ENCODE measurements at places on chromosomes 7 and 10. TPM values are rescaled to one million over a fixed set of nuclear protein-coding genes. Genes with fewer than 3 reads are reported as not detected.

Gene TMEM196
- not detected for total RNA-seq

GRCh38 chr7:17384400-17384799, 85.9 kb downstream of the AHR start:
- no peak overlapping the region for H3K4me3 ChIP-seq
- H3K27ac ChIP-seq: no peak overlapping the region
- peak; percentile 49 for DNase-seq
- no peaks in the 10 kb centered on the region for H3K4me1 ChIP-seq
- no peaks in the 10 kb centered on the region for H3K36me3 ChIP-seq

GRCh38 chr10:117351558-117351957, 23.7 kb downstream of the PDZD8 start:
- no peaks in the 10 kb centered on the region for H3K4me1 ChIP-seq
- H3K27me3 ChIP-seq: no peaks in the 10 kb centered on the region
- H3K27ac ChIP-seq: no peak overlapping the region
- no peak for DNase-seq
- no peaks in the 10 kb centered on the region for H3K36me3 ChIP-seq

Gene FAM180A
- not detected for total RNA-seq

- H3K27me3 ChIP-seq: no peaks in the 10 kb centered on the region
- no peak overlapping the region for H3K27ac ChIP-seq
- H3K4me3 ChIP-seq: no peak overlapping the region
- peaks cover 16% of the 10 kb centered on the region for H3K4me1 ChIP-seq
- DNase-seq: no peak
Observed at GRCh38 chr10:133391761-133392518, 2.0 kb upstream of the MTG1 start.

DNA sequence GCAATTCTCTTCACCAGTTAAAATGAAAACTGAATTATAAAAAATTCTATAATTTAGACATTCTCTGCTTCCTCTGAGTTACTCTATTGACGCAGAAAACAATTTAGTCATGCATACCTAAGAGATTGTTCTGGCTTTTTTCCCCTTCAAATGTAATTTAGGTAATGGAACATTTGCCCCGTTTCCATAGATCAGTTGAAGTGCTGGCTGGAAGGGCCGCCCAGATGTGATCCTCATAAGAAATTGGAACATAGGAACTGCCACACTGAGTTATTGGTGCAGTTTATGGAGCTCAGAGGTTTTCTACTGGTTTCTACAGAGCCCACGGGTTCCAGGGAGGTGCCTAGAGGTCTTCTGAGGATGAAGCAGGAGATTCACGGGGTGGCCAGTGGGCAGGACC, 581.7 kb downstream of the SDK1 start:
- no peaks in the 10 kb centered on the region for H3K36me3 ChIP-seq
- no peaks in the 10 kb centered on the region for H3K4me1 ChIP-seq
- H3K27ac ChIP-seq: no peak overlapping the region

GRCh38 chr7:155948423-155948822, 136.2 kb upstream of the SHH start:
- H3K4me1 ChIP-seq: peaks cover 45% of the 10 kb centered on the region
- no peaks in the 10 kb centered on the region for H3K36me3 ChIP-seq
- H3K27me3 ChIP-seq: no peaks in the 10 kb centered on the region
- no peak for DNase-seq

Gene HOXA1
- 1.4 TPM for total RNA-seq

DNA sequence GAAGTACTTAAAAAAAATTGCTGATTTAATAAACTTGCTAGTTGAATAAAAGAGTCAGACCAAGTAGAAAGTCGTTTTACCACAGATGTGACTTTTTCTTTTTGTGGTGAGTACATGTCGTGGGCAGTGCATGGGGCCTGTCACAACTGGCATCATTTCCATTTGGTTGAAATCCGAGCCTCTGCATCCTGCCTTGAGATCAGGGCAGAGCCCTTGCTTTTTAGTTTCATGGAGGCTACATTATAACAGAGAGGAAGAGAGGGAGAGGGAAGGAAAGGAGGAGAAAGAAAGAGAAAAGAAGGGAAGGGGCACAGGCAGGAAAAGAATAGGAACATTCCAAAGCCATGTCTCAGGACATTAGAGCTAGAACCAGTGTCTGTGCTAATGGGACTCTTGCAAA, 20.4 kb upstream of the INSYN2A start:
- H3K36me3 ChIP-seq: no peaks in the 10 kb centered on the region
- no peak overlapping the region for H3K27ac ChIP-seq
- peaks cover 7% of the 10 kb centered on the region for H3K4me1 ChIP-seq
- no peaks in the 10 kb centered on the region for H3K27me3 ChIP-seq

DNA sequence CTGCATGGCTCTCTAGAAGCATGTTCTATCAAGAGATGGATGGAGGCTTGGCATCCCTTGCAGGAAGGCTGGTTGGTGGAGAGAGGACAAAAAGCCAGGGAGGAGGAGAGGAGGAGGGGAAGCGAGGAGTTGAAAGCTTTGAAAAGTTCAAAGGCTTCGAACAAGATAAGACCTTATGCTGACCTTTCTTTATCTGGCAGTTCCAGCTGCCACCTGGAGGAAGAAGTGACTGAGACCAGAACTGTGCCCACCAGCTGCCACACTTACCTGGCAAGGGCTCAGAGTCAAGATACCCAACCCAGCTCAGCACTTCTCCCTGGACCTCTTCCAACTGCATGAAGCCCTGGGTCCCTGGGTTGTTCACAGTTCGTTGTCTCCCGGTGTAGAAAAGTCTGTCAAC, 14.8 kb downstream of the CCL24 start:
- no peaks in the 10 kb centered on the region for H3K36me3 ChIP-seq
- no peaks in the 10 kb centered on the region for H3K4me1 ChIP-seq
- DNase-seq: no peak
- no peak overlapping the region for H3K4me3 ChIP-seq
- H3K27ac ChIP-seq: no peak overlapping the region
- no peaks in the 10 kb centered on the region for H3K27me3 ChIP-seq

- no peak overlapping the region for H3K4me3 ChIP-seq
- no peaks in the 10 kb centered on the region for H3K27me3 ChIP-seq
- H3K36me3 ChIP-seq: no peaks in the 10 kb centered on the region
- peak; percentile 28 for DNase-seq
Observed at GRCh38 chr10:19730167-19730906, 85.9 kb upstream of the PLXDC2 start.

DNA sequence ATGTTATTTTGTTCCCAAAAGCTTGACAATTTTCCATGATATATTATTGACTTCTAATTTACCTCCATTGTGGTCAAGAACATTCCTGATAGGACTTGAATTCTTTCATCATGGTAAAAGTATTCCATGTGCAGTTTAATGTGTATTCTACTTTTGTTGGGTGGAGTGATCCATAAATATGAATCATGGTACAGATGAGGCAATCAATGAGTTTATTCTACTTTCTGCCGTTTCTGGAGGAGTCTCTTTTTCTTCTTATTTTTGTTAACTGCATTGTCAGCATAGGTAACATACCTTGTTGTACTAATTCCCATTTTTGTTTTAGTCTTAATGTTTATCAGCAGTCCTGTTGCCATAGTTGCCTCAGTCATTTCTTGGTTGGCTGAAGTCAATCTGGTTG, 69.6 kb downstream of the SHOC2 start:
- H3K4me1 ChIP-seq: peaks cover 16% of the 10 kb centered on the region
- no peak overlapping the region for H3K4me3 ChIP-seq
- H3K27me3 ChIP-seq: no peaks in the 10 kb centered on the region
- no peak overlapping the region for H3K27ac ChIP-seq

Gene NPFFR1
- not detected for total RNA-seq

GRCh38 chr7:70951271-70951962, 180.5 kb upstream of the GALNT17 start:
- H3K4me3 ChIP-seq: no peak overlapping the region
- no peaks in the 10 kb centered on the region for H3K27me3 ChIP-seq
- no peak for DNase-seq
- no peaks in the 10 kb centered on the region for H3K36me3 ChIP-seq
- H3K4me1 ChIP-seq: no peaks in the 10 kb centered on the region

- H3K27ac ChIP-seq: no peak overlapping the region
- DNase-seq: no peak
- H3K27me3 ChIP-seq: no peaks in the 10 kb centered on the region
- H3K4me3 ChIP-seq: no peak overlapping the region
Observed at GRCh38 chr7:2214636-2215035, 18.1 kb downstream of the MAD1L1 start.

GRCh38 chr10:14787938-14788337, 13.2 kb upstream of the FAM107B start:
- no peak overlapping the region for H3K4me3 ChIP-seq
- no peaks in the 10 kb centered on the region for H3K27me3 ChIP-seq
- H3K4me1 ChIP-seq: peaks cover 10% of the 10 kb centered on the region
- no peak for DNase-seq
- H3K27ac ChIP-seq: no peak overlapping the region

DNA sequence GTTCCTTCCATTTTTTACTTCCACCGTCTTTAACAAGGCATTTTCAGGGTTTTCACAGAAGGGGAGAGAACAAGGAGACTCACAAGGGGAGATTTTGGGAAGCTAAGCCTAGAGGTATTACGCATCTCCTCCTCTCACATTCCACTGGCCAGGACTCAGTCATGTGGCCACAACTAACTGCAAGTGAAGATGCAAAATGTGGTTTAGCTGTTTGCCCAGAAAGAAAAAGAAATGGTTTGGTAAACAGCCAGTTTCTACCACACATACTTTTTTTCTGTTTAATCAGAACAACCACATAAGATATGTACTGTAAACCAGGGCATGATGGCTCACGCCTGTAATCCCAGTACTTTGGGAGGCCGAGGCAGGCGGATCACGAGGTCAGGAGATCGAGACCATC, 21.4 kb upstream of the HELLS start:
- H3K4me3 ChIP-seq: no peak overlapping the region
- H3K27me3 ChIP-seq: no peaks in the 10 kb centered on the region
- peak; percentile 3 for DNase-seq
- no peaks in the 10 kb centered on the region for H3K4me1 ChIP-seq
- H3K27ac ChIP-seq: no peak overlapping the region

DNA sequence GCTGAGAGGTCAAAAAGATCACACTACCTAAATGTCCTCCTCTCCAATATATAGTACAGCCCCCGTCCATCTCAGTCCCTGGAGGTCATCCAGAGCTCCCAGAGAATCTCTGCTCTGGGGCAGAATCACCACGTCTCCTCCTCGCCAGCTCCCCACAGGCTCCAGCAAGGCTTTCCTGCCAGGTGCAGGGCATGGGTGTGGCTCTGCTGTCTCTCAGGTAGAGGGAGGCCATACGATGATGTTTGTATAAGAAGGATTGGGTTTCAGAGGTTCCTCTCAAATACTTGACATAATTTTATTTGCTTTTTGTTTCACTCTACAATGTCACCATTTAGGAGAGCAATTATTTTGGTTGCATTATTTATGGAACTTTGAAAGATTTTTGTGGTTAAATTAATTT, 98.3 kb upstream of the PRSS58 start:
- no peak overlapping the region for H3K4me3 ChIP-seq
- no peaks in the 10 kb centered on the region for H3K36me3 ChIP-seq
- peak overlapping the region; percentile 3 for H3K27ac ChIP-seq
- DNase-seq: peak; percentile 54
- H3K4me1 ChIP-seq: peaks cover 22% of the 10 kb centered on the region

Gene MNX1
- 3.7 TPM for total RNA-seq

- H3K4me1 ChIP-seq: peaks cover 53% of the 10 kb centered on the region
- H3K36me3 ChIP-seq: peaks cover 43% of the 10 kb centered on the region
- DNase-seq: peak; percentile 55
Observed at GRCh38 chr7:130910949-130911944, 177.2 kb upstream of the KLF14 start.

Gene WASL
- 8.5 TPM for total RNA-seq
